Effector memory CD4-positive, alpha-beta T cell (primary cell): ENCODE measurements at places on chromosomes 5 and 9.

GRCh38 chr9:78486661-78487060 lies 189.7 kb downstream of the PSAT1 start:
- no peak for DNase-seq

DNA sequence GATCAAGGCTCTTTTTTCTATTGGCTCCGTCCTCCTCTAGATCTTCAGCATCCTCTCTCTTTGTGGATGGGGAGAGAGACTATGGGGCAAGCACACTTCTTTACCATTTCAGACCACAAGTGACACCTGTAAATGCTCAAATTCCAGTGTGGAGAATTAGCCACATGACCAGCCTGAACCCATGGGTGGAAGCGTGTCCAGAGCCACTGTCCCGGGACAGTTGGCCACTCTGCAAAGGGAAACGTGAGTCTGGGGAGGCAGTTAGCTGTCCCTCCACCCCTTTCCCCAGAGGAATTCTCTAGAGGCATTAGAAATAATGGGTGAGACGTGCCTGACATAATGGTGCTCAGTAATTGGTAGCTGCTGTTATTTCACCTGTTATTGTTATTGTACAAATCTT lies 40.9 kb downstream of the AMBP start:
- DNase-seq, result no peak

- no peak for DNase-seq
Observed at GRCh38 chr5:28807195-28807729, 1768.9 kb upstream of the CDH9 start.

GRCh38 chr9:85715587-85715986 lies 26.2 kb downstream of the AGTPBP1 start:
- DNase-seq, result no peak

DNA sequence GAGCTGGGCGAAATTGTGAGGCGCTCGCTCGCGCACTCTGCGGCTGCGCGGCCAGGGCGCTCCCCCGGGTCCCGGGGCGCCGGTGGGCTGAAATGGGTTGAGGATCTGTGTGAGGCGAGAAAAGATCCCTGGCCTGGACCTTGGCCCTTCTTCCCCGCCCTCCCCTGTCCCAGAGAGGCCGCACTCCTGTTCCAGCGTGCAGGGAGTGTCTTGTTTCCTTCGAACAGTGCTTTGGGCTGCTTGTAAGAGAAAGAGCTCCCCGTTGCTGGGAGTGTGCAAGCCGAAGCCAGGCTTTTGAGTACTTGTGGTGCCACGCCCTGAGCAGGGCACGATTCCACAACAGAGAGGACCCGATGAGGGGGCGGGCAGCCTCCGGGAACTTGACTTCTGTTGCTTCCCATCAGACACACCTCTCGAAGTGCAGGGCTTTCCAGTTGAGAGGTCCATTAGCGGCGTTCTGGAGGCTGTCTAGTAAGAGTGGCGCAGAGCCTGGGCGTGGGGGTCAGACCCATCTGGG lies 535 bp downstream of the DOLPP1 start:
- DNase-seq, result no peak

DNA sequence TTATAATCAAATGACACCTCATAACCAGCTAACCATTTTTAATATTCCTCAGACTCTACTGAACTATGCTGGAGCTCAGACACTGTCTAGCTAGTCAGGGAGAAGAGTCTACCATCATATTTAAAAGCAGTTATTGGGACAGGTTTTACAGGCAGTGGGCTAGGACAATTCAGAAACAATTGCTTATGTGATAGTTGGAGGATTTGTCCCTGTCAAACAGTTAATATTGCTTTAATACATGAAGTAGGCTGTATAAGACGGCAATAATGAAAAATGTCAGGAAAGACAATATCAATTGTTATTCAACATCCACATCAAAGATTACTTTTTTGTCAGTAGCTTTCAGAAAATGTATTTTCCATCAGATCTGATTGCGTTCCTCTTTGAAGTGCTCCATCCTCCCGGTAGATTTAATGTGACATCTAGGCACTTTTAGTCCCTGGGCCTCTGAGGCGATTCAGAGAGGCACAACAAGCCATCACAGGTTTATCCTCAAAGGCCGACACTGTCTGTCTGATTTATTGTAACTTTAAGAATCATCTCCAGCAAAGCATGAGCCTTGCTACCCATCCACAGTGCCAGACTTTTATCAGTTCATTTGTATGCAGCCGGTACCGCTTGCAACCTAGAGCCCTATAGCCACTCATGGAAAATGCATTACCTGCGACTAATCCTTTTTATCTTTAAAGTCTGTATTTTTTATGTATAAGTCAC lies 152.2 kb downstream of the PSAT1 start:
- no peak for DNase-seq

DNA sequence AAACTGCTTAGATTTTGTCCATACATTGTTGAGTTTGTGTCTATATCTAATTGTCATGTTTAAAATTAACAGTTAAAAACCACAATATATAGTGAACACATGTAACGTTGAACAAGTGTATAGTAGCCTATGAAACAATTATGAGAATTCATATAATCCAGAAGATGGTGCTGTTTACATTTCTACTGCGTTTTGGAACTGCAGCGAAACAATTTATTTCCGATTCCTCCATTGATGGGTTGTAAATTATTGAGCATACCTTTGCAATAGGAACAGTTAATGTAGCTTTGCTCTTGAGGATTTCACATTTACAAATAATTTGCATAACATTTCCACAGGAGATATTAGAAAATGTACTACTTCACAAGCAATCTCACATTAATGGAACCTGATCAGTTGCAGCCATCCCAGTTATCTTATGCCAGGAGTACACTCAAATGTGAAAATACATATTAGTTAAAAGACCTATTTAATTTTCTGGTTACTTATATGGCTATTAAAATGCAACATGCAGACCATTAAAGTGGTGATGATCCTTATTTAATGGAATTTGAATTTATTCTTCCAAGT lies 411.8 kb downstream of the CDH10 start:
- no peak for DNase-seq

GRCh38 chr5:159764283-159765134 lies 151.8 kb upstream of the ADRA1B start:
- no peak for DNase-seq
